ENCODE measurements at places on chromosomes 7 and 10. TPM values are rescaled to one million over a fixed set of nuclear protein-coding genes. Genes with fewer than 3 reads are reported as not detected.

- no peak for DNase-seq
Measured at GRCh38 chr7:111224354-111225231, 133.7 kb downstream of the LRRN3 start.

- DNase-seq: no peak
Measured at GRCh38 chr7:82511542-82511941, 68.0 kb upstream of the CACNA2D1 start.

The DDX21 gene
- 71.5 TPM for total RNA-seq

GRCh38 chr7:54841772-54842697, 83.0 kb upstream of the SEC61G start:
- DNase-seq: no peak

GRCh38 chr7:99446096-99446495, 7.4 kb downstream of the CPSF4 start:
- DNase-seq: no peak

GRCh38 chr10:129410688-129411392, 56.2 kb upstream of the MGMT start:
- DNase-seq: no peak

The MDFIC gene
- 19.8 TPM for total RNA-seq

GRCh38 chr10:96367470-96367869, 8.7 kb upstream of the OPALIN start:
- no peak for DNase-seq

All from esophagus squamous epithelium (tissue), 5 donors.